ENCODE measurements at places on chromosomes 7 and 10.

DNA sequence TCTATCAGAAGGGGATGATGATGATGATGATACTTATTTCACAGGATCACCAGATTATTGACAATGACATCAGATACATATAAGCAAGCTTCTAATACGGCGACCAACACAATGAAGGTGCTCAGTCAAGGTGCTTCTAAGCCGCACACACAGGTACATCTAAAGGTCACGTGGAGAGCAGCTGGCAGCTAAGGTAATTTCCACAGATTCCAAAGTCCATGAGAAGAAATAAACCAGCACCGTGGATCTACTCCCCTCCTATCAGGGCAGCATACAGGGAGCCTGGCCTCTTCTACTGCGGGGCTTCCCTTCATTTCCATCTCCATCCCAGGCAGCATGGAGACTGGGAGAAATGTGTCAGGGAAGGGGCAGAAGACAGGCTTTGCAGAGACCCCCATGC, 37.5 kb downstream of the DENND11 start:
- DNase-seq = no peak

- no peak for DNase-seq
Measured at GRCh38 chr7:87506246-87507180, 31.0 kb upstream of the ABCB4 start.

GRCh38 chr7:148503900-148504487, 86.6 kb upstream of the C7orf33 start:
- DNase-seq = peak; percentile 47

GRCh38 chr10:78893217-78893616, 175.5 kb upstream of the ZMIZ1 start:
- DNase-seq = no peak

DNA sequence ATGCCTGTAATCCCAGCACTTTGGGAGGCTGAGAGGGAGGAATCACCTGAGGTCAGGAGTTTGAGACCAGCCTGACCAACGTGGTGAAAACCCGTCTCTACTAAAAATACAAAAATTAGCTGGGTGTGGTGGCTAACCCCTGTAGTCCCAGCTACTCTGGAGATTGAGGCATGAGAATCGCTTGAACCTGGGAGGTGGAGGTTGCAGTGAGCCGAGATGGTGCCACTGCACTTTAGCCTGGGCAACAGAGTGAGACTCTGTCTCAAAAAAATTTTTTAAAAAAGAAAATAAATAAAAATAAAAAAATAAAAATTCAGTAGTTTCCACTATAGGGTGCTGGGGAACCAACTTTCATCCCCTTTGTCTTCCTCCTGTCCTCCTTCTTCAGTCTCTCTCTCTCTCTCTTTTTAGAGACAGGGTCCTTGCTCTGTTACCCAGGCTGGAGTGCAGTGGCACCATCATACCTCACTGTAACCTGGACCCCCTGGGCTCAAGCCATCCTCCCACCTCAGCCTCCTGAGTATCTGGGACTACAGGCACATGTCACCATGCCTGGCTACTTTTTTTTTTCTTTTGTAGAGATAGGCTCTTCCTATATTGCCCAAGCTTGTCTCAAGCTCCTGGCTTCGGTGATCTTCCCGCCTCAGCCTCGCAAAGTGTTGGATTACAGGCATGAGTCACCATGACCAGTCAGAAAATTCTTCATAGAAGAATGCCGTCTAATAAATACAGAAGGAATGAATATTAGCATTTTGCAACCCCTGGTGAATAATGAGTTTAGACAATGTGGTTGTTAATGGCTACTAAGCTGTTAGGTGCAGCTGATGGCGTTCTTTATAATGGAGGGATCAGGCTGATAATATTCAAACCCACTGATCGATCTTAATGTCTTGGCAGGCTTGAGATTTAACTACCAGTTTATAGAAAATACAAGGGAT, 20.6 kb downstream of the RBM20 start:
- no peak for DNase-seq

DNA sequence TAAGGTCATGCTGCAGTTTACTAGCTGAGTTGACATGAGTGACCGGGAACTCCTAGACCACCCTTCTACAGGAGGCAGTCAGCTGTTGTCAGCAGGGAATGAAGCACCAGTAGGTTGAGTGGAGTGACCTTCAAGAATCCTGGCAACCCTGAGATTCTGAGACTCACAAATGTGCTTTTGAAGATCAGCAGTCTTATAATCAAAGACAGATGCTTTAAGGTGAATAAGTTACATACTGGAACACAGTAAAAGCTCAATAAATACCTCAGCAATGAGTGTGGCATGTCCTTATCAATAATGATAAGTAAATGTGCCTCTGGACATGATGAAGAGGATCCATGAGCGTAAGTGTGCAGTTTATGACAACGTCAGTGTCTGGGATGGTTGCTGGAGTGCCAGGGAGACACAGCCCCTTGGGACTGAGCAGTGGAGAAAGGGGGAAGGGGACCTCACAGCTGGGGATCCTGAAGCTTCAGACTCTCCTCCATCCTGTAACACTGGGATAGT, 11.9 kb upstream of the OR6V1 start:
- DNase-seq = no peak

DNA sequence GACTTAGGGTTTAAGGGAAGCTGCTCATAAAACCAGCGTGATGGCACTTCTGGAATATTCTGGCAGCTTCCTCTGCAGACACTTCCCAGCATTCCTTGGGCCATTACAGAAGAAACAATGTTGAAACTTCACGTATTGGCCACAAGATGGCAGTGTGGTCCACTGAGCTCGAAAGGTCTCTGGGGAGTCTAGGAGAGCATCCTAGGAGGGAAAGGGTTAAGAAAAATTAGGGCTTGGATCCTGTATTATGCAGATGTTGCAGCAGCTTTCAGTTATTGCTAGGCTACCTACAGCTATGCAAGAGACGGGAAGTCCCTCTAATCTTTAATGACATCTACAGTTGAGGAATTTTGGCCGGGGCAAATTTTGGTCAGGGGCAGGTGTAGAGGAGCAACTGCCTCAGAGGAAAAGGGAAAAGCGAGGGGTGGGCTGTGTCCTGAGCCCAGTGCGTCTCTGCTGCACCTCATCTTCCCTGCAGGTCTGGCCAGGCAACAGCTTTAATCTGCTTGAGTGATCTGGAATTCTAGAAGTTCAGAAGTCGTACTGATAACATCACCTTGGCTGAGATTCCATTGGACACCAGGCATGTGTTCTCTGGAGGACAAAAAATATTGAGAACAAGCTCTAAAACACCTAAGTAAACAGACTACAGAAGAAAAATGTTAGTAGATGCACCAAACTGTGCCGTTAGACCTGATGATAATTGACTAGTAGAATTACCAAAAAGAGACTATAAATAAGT, 220.8 kb upstream of the PRSS58 start:
- DNase-seq = peak; percentile 41

GRCh38 chr7:50633414-50633710, 68.2 kb upstream of the DDC start:
- no peak for DNase-seq

DNA sequence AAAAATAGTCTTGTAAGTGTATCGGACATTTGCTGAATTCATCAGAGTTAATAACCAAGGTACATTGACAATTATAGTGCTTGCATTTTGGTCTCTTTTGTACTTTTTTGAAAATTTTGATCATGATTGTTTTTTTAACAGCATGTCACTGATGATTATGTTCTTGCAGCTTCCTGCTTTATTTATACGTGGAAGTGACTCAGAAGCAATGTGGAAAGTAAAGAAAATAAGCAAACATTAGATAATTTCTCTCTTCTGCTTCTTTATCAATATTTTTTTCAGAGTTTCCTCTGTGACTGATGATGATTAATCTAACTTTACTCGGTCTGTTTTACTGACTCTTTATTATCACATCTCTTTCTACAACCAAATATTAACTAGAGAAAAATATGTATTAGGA, 1351.9 kb downstream of the REEP3 start:
- DNase-seq = no peak

- no peak for DNase-seq
Measured at GRCh38 chr7:106504645-106505044, 156.3 kb downstream of the CCDC71L start.

DNA sequence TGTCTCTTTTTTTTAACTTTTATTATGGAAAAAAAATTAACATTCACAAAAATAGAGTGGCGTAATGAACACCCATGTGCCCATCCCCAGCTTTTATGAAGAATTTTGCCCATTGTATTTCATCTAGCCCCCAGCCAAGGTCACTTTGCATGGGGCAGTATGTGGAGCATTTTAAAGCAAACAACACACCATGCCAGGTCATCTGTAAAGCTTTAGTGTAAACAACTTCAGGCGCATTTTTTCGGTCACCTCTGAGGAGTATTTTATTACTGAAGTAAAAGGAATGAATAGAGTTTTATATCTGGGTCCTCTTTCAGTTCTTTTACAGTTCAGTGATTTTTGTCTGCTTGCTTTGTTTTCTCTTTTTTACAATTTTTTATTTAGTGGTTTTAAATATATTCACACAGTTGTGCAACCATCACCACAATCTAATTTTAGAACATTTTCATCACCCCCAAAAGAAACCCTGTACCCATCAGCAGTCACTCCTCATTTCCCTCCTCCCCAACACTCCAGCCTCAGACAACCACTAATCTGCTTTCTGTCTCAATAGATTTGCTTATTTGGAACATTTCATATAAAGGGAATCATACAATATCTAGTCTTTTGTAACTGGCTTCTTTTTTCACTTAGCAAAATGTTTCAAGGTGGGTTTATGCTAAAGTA, 87.9 kb downstream of the SLC37A3 start:
- DNase-seq = no peak

DNA sequence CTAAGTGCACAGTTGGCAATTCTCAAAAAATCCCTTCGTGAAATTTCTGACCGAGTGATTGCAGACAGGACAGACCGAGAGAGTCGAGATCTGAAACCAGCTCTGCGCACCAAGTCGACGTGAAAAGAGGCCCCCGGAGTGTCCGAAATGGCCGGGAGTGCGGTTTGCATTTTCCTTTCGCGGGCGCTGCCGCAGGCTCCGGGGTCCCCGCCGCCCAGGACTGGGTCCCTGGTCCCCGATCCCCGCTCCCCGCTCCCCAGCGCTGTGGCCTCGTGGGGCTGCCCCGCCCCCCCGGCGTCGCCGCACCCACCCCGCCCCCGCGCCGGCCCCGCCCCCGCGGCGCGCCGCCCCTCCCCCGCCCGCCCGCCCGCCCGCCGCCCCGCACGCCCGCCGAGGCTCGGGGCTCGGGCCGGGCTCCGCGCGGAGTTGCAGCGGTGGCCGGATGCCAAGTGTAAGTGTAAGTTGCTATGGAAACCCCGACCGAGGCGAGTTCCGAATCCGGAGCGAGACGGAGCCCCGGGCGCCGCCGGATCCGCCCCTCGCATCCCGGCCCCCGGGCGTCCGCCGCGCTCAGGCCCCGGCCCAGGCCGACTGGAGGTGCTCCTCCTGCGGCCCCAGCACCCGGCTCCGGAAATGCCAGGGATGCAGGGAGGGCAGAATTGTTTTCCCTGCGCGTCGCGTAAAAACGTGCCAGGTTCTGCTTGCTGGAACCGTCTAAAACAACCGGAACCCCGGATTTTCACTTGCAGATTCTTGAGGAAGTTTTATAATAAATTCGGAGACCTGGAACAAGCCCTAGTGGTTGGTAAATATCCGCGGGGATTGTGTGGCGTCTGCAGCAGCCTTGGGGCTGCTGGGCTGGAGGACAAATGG, 4.6 kb downstream of the BMI1 start:
- DNase-seq = peak; percentile 66

DNA sequence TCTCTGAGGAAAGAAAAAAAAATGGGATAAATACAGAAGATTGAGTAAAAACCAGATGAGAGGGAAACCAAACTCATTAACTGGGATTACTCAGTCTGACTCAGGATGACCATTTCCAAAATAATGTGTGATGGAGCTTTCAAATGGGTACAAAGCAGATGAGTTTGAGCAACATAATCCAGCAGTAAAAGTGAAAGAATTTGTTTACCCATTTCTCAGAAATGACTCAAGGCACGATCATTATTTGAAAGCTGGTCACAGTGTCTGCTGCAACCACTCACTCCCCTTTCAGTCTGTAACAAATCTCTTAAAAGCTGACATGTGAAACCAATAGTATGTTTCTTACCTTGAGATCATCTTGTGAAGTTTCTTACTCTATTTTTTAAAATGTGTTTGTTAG, 104.7 kb upstream of the KLF14 start:
- peak; percentile 82 for DNase-seq

- no peak for DNase-seq
Measured at GRCh38 chr10:6770846-6771245, 190.8 kb upstream of the PRKCQ start.

- DNase-seq = no peak
Measured at GRCh38 chr10:120972259-120972658, 121.1 kb downstream of the WDR11 start.

DNA sequence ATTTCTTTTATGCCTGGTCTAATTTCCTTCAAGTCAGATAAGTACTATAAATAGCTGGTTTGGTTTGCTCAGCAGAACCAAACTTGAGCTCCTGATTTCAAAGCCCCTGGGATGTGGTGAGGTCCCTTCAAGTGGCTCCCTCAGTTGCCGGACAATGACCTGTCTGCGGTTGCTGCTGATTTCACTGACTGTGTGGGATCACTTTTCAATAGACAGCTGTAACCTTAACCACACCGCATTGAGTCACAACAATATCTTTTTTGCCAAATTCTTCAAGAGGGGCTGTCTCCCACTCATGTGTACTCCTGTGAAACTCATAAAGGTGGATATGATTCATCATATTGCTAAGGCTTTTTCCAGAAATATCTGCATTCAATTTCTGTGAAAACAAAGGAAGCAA, 23.1 kb upstream of the ITGA8 start:
- DNase-seq = no peak

GRCh38 chr10:102802920-102803534, 34.2 kb downstream of the CYP17A1 start:
- DNase-seq = peak; percentile 32

- no peak for DNase-seq
Measured at GRCh38 chr10:25687521-25687920, 246.5 kb upstream of the MYO3A start.

DNA sequence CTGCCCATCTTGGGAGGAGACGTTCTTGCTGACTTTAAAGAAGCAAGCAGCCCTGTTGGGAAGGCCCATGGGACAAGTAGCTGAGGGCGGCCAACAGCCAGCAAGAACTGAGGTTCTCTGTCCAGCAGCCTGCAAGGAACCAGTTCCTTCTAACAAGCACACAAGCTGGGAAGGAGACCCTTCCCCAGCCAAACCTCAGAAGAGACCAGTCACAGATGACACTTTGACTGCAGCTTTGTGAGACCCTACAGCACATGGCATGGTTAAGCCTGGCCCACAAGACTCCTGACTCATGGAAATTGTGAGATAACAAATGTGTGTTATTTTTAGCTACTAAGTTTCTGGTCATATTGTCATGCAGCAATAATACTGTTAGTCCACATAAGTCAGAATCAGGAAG, 99.9 kb downstream of the PRLHR start:
- no peak for DNase-seq

GRCh38 chr7:27430105-27430504, 187.5 kb downstream of the EVX1 start:
- DNase-seq = no peak

All from activated CD4-positive, alpha-beta T cell treated with anti-CD3 and anti-CD28 coated beads, Interleukin-2, Interleukin-4, amounts not matched to agents 100 ng/mL and 50 ng/mL, durations not matched to agents 16 hours and 8 hours (primary cell).